ENCODE measurements at places on chromosomes 13 and 19. TPM values are rescaled to one million over a fixed set of nuclear protein-coding genes. Genes with fewer than 3 reads are reported as not detected.

DNA sequence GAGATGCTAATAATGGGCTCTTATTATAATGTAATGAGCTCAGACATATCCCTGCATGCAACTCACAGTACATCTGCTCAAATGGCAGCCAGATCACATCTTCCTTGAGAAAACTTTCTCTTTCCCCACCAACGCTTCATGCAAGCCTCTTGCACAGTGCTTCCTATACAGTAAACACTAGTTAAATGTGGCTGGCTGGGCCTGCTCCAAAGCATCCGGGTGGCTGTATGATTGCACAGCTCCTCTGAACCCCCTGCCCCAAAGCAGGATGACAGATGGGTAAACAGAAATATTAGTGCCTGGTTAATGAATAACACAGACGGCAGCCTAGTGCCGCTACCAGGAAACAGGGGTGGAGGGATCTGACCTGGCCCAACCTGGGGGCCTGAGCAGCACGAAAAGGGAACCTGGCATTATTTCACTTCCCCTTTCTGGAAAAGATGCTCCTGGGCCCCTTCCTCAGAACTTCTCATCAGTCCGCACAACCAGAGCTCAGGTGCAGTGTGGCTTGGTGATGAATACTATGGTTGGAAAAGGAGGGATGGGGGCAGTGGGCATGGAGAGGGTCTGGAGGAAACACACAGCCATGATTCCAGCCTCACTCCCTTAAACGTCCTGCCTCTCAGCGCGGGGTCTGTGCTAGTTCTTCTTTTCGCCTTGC lies 10.8 kb downstream of the FFAR2 start:
- no peak for DNase-seq

DNA sequence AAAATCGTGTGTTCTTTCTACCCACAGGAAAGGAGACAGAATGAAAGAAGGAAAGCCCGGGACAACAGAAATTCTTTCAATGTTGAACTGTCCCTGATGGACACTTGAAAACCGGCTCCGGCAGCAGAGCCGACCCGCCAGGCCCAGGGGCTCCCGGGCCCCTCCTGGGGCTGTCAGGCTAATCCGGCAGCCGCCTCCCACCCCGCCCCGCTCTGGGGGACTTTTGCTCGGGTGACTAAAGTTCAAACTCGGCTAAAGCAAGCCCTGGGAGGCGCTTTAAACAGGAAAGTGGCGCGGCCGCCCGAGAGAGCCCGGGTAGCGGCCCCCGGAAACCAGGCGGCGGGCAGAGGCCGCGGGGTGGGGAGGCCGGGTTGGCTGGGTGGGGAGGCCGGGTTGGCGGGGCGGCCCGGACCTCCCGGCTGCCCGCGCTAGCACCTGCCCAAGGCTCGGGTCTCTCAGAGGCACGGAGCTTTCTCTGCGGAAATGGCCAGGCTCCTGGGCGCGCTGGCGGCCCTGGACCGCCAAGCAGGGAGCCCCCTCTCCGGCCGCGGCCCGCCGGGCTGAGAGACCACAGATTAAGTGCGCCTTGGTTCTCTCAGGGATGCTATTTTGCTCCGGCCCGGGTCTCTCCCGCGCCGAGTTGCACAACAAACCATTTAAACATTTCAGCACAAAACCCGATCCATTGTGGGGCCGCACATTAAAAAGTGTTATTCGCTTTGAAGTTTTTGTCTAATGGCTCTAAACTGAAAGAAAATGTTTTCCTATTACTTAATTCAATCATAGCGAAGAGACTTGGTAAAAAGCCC lies 2.6 kb upstream of the GSX1 start:
- no peak for DNase-seq

DNA sequence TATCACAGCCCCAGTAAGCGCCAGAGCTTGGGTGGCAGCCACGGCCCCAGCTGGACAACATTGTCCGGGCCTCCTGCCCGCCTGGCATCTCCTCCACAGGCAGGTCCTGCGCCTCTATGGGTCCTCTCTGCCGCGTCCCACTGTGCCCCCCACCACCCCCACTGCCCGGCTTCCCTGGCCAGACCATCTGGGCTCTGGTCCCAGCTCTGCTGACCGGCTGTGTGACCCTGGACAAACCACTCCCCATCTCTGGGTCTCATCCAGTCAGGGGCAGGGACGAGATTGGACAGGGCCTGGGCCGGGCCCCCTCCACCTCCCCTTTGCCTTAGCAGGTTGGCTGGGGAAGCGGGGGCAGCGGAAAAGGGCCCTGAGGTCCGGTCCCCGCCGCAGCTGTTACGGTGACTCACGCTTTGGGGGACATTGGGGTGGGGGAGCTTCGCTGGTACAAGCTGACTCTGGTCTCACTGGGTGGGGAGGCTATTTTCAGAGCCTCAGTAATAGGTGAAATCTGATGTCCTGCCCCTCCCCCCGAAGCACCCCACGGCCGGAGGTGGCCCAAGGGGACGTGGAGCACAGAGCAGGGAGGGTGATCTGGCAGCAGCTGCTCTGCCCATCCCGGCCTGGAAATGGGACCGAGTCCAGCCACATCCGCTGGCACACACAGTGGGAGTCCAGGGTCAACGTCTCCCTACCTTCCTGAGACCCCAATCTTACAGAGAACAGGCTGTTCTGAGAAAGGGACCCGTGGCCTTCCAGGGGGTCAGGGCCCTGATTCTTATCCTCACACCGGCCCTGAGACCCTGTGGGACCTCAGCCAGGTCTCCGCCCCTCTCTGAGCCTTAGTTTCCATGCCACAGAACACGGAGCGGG lies 9.1 kb downstream of the NFIC start:
- DNase-seq = peak; percentile 91

GRCh38 chr13:23450340-23451046 lies 17.0 kb upstream of the SACS start:
- DNase-seq = no peak

GRCh38 chr19:3512562-3513228 lies 6.6 kb downstream of the FZR1 start:
- DNase-seq = no peak

Gene GZMM
- 0.37 TPM for total RNA-seq

- peak; percentile 67 for DNase-seq
These were observed at the start of gene BRSK1 for GRCh38 chr19:55283548-55284377. TSS of gene BRSK1 (plus strand) at chr19:55283997. CDS start at chr19:55284443, 446 bp downstream.

DNA sequence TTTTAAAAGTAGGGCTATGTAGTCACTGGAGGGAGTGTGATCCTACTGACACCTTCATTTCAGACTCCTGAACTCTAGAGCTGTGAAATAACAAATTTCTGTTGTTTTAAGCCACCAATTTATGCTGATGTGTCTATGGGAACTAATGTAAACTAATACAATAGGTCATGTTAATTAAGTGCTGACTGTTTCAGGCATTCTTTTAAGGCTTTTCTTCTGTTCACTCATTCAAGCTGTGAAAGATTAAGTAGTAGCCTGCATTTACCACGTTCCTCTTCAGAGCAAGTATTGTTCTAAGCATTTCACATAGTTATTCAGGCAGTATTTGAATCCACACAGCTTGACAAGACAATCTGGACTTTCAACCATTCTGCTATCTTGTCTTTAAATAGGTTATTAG lies 1135.0 kb downstream of the SLITRK1 start:
- DNase-seq = no peak

GRCh38 chr13:21826214-21827015 lies 155.5 kb downstream of the FGF9 start:
- DNase-seq = no peak

GRCh38 chr13:30421093-30422053 lies 920 bp upstream of the UBE2L5 start:
- DNase-seq = peak; percentile 93

DNA sequence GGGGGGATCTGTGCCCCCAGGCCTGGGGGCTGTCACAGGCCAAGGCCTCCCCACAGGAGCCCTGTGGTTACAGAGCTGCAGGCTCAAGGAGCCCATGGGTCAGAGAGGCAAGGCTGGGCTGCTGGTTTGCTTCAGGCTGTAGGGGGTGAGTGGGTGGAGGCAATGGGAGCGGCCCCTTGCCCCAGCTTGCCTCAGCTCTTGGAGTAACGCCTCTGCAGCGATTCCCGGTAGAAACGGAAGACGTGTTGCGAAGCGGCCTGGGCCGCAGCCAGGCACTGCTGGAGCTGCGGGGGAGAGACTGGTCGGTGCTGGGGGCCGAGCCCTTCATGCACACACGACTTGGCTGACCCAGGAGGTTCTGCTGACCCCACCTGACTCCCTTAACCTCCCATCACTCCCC lies 10.1 kb downstream of the TMEM91 start:
- DNase-seq = no peak

- no peak for DNase-seq
These were observed 41.1 kb downstream of the ARHGAP35 start for GRCh38 chr19:46901701-46902401.

DNA sequence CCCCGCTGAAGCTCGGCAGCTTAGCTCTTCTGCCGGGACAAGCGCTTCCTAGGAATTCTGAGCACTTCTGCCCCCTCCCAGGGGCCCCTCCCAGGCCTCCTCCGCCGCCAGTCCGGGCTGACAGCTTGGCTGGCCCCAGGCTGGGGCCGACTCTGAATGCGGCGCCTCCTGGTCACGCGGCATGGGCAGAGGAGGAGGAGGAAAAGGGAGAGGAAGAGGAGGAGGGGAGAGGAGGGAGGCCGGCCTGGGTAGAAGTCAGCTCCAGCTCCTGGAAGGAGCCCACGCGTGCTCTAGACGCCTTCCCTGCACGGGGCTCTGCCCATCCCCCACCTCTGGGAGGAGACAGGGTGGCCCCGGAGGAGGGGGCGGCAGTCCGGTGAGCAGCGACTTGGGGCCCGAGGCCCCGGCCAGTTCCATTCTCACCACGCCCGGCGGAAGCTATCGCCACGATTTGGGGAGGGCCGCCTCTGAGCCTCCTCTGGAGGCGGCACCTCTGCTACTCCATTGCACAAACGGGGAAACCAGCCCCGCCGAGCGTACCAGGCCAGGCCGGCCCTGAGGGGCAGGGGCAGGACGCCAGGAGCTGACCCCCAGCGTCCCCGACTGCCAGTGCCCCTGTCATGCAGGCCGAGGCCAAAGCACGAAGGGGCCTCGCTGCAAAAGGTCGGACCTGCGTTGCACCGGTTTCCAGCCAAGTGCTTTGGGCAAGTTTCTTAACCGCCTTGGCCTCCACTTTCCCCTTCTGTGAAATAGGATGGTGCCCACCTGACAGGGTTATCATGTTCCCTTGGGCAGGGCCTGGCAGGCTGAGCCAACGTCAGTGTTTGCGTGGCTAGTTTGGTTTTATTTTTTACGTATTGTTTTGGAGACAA lies 31.6 kb downstream of the CCNE1 start:
- peak; percentile 61 for DNase-seq

DNA sequence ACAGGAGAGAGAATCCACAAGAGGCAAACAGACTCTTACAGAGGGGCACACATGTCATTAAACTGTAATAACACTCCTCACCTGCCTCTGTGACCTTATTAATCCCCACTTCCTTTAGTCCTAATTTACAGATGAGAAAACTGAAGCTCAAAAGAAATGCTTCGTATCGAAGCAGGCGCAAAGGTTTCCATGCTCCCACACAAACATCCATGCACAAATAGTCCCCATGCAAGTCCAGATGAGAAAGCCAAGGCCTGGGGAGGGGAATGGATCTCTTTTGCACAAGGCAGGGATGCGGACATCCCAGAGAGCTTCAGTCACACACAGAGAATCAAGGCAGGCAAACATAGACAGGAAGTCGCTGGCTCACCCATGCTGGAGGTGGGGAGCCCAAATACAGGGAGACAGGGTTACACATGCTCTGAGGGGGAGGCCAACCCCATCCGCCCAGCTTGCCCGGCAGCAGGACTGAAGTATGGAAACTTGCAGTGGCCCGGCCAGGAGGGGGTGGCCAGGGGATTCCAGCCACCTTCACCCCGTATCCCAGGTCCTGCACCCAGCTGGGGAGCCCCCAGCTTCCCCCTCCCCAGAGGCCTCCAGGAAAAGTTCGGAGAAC lies 468 bp downstream of the S1PR5 start:
- DNase-seq = no peak

- no peak for DNase-seq
These were observed 22.4 kb upstream of the IGFL4 start for GRCh38 chr19:46063201-46063600.

Gene RYR1
- 1.1 TPM for total RNA-seq

DNA sequence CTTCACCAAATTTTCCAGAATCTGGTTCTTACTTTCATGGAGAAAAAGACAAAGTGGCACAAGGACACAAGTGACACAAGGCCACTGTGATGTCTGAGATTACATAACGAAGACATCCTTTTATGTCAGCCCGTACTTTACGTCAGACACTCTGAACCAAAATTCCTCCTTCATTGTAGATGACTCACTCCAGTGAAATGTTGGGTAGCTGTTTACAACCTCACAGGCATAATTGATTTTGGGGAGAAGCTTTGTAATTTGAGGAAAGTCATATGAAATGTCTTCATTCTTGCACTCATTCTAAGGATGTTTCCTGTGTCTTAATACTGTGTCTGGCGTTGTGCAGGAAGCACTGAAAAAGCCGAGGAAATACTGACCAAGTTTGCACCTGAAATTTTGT lies 20.0 kb upstream of the LGALS14 start:
- DNase-seq = no peak

Gene EPS8L1
- 2.7 TPM for total RNA-seq

Gene SEMA6B
- total RNA-seq = 15.7 TPM

DNA sequence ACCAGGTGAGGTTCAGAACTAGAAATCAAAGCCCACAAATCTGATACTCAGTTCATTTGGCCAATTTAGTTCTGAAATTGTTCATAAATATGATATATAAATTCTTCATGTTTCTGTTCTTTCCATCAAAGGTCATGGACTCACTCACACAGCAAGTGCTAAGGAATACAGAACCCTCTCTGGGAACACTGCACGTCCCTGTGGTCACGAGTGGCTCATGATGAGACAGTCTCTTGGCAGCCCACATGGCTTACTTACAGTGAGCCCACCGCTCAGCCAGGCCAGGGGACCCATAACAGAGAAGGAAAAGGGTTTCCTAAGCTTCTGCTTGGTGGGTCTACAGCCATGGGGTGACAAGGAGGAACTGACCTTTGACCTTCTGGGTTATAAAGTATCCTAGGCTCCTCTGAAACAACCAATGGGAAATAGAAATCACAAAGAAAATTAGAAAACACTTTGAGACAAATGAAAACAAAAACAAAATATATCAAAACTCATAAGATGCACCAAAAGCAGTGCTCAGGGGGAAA lies 67.4 kb downstream of the CDADC1 start:
- DNase-seq = no peak

- DNase-seq = no peak
These were observed 5.8 kb downstream of the HSPBP1 start for GRCh38 chr19:55273978-55274707.

Gene ITGBL1
- total RNA-seq = 3.1 TPM

DNA sequence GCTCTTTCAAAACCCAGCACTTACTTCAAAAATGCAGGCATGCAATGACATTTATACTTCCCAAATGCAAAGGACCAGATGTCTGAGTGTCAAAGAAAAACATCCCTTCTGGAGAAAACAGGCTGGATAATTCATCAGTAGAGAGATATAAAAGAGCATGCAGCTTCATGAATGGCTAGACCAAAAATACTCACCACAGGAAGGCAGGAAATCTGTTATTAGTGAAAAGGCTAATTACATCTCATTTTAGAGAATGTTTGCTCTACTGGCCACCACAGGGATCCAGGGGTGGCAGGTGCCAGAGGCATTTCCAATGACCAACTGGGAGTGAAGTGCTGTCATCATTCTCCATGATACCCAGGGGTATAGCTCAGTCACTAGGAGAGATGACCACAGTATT lies 106.5 kb downstream of the LHFPL6 start:
- DNase-seq = no peak

- DNase-seq = no peak
These were observed 1662.6 kb upstream of the MIR17HG start for GRCh38 chr13:89684896-89685295.

Data from left ventricle myocardium superior (tissue), 1 donor.